ENCODE measurements at places on chromosomes 3 and 15.
A peak's percentile ranks its signal among the peaks of the same experiment; 100 is the strongest.

GRCh38 chr15:39756806-39757522 lies 25.7 kb downstream of the FSIP1 start:
- peak; percentile 51 for DNase-seq

GRCh38 chr3:172332256-172333041 lies 115.8 kb downstream of the GHSR start:
- peak; percentile 86 for DNase-seq

DNA sequence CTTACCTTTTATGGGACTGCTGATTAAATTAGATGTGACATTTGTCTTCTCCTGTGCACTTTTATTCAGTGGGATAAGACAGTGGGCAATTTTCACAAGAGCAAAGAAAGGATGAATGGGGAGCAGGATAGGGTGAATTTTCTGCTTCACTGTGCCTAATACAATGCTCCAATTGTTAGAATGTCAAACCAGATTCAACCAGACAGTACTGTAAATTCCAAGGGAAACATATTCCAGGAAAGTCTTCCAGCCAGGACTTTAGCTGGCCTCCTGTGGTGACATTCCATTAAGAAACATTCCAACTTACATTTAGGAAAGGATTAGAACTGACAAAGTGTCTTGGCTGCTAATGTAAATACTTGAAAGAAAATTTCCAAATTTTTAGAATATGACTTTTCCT lies 100.1 kb upstream of the PROK2 start:
- no peak for DNase-seq

DNA sequence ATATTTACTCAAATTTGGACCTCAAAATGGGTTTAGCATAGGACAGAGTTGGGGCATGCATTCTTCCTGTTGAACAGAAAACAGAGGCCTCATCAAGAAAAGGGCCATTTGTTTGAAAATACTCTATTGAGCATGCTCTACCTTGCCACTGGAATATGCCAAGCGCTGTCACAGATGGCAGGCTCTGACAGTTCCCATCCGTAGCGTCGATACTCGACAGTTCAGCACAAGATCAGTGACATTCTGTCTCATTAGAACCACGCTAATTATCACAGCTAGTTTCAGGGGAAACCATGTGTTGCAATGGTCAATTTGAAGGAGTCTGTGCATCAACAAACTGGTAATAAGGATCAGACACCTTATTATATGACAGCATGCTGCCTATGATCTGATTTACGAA lies 54.5 kb downstream of the SATB1 start:
- DNase-seq = no peak

- DNase-seq = no peak
Observed at GRCh38 chr15:88701561-88702095, 62.8 kb downstream of the ISG20 start.

DNA sequence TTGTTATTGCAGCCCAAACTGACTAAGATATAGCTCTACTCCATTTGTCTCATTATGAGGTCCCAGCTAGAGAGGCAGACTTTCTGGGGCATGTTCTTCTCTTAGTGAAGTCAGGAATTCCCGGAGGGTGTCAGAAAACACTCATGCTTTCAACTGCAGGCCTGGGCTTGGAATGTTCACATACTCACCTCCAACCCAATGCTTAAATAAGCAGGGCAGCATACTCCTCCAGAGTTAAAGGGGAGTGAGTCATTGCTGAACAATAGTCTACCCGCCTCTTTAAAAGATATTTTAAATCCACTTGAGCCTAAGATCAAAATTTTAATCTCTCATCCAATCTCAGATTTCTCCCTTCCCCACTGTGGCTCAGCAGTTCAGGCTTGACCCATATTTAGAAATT lies 167.8 kb upstream of the DPH6 start:
- DNase-seq = no peak

GRCh38 chr15:91385311-91385710 lies 285.3 kb downstream of the SV2B start:
- no peak for DNase-seq

GRCh38 chr3:61945657-61946056 lies 384.3 kb downstream of the PTPRG start:
- no peak for DNase-seq

GRCh38 chr15:69522361-69522760 lies 69.7 kb downstream of the RPLP1 start:
- DNase-seq = no peak

DNA sequence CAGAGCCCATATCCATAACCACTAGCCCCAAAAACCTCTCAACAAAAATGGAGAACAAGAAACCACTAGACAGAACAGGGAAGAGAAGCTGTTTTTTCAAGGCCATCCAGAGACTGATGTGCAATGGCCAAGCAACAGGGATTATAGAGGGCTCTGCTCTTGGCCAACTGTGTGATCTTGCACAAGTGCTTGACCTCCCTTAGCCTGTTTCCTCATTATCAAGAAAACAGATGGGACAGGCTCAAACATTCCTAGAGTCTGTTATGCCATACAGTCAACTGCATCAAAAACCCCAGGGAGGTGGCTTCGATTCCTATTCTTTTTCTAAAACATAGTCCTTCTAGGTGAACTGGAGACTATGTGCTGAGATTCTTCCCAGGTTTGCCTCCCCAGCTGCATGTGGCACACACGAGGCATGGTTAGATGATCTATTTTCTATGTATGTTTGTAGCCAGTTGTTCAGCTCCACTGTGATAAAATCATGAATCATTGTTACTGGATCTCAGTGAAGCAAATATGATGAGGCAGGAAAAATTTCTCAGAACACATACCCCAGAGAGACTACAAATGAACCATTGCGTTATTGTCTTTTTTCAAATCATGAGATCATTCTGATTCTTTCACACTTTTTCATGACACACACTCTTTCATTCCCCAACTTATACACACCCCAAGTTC lies 132.9 kb upstream of the TGFBR2 start:
- DNase-seq = no peak

DNA sequence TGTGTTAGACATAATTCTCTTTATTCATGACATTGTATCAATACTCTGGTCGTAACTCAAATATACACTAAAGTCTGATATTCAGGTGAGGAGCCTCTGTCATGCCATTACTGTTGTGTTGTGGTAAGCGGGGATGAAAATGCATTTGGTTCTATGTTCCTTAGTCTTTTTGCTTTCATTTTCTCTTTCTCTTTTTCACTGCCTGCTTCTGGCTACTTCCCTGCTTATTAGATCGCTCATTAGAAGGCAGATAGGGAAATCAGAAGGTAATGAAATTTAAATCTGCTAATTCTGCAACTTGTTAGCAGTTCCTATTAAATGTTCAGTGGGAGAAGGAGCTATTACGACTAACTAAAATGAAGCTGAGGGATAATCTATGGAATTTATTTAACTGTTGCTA lies 345.0 kb downstream of the GRM7 start:
- no peak for DNase-seq

GRCh38 chr15:68644083-68644904 lies 65.5 kb downstream of the CORO2B start:
- DNase-seq = no peak

GRCh38 chr15:89143503-89144162 lies 55.4 kb downstream of the ABHD2 start:
- DNase-seq = no peak

GRCh38 chr3:135762188-135762856 lies 203.2 kb upstream of the PPP2R3A start:
- DNase-seq = peak; percentile 34

DNA sequence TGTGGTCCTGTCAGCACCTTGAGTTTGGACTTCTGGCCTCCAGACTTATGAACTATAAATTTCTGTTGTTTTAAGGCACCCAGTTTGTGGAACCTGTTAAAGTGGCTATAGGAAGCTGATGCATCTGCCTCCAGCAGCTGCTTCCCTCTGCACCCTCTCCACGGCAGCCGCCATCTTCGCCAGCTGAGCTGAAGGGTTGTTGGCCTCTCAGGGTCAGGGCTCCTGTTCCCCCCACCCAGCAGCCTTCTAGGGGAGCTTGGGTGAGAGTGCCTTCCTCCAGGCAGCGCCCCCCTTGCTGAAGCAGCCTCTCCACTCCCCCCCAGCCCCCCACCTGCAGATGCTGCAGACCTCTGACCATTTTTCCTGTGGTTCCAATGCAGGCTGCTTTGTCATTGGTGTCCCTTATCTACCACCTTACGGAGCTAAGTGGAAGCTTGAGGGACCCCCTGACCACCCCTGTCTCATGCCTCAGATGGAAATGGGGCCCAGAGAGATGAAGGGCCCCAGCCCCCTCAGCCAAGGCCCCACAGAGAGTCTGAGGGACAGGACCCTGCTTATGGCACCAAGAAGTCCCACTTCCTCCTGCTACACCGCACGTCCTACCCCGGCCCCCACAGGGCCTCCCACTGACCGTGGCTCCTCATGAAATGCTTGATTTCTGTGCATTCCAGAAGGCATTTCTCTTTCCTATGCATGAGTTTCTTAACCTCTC lies 61.4 kb upstream of the TLE3 start:
- DNase-seq = no peak

- no peak for DNase-seq
Observed at GRCh38 chr15:51883271-51883837, 53.9 kb downstream of the TMOD3 start.

- DNase-seq = no peak
Observed at GRCh38 chr3:197421021-197421420, 122.6 kb upstream of the DLG1 start.

GRCh38 chr3:153313302-153313965 lies 151.4 kb downstream of the RAP2B start:
- no peak for DNase-seq

DNA sequence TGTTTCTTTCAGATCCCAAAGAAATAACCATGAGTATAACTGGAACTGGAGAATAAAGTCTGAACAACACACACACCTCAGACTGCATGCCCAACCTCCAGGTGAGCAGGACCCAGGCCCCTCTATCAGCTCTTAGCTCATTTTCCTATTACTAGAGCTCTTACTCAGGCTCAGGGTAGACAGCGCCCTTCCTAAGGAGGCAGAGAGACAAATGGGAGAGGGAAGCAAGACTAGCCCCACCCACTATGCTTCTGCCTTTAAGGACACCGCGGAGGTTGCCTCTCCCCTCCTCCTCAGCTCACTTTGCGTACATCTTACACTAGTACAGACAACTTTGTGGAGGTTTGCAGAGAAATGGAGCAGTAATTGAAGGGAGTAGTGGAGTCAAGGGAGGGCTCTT lies 44.0 kb upstream of the GLCE start:
- no peak for DNase-seq

DNA sequence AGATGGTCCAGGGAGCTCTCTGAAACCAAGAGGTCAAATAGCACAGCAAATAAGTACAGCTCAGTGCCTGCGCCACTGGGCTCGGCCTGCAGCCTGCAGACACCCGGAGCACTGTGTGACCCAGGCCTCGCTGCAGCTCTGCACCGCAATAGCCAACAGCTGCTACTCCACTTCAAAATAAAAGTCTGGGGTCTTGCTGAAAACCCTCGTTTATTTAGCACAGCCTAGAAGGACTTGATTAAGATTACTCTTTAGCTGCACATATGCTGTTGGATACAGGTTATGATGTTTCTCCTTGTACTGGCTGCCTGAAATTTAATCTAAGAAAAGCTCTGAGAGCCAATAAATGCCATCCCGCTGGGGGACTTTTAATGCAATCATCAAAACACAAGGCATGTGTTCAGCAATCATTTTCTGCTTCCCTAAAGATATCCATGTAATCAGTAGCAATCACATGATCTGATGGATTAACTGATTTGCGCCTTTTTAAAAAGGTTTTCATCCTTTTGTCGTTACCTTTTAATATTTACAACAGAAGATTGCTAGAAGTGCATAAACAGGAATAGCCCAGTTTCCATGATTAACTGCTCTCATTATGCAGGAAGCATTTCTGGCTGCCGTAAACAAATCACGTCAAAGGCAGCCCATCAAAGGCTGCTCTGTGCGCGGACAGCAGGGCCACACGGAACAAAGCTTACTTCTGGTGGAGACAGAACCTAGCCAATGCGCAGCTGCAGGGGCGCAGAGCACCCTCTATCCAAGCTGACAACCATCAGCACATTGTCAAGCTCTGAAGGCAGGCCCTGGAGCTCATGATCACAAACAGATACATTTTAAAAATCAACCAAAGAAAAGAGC lies 58.8 kb downstream of the CLASP2 start:
- DNase-seq = peak; percentile 85

DNA sequence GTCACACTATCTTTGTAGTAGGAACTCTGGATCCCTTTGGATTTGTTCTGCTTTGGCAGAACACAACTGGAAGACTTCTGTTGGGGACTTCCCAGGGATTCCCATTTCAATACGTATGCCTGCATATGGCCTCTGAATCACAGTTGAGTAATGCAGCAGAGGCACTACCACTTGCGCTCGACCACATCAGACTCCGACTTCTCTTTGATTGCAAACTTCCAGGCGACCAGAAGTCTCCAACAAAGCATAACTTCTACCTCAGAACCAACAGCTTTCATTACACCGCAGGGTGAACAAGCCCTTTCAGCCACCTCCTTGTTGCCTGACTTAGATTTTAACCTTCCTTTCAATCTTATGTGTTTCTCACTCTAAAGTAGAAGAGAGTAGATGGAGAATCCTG lies 924.4 kb downstream of the IGSF11 start:
- no peak for DNase-seq

DNA sequence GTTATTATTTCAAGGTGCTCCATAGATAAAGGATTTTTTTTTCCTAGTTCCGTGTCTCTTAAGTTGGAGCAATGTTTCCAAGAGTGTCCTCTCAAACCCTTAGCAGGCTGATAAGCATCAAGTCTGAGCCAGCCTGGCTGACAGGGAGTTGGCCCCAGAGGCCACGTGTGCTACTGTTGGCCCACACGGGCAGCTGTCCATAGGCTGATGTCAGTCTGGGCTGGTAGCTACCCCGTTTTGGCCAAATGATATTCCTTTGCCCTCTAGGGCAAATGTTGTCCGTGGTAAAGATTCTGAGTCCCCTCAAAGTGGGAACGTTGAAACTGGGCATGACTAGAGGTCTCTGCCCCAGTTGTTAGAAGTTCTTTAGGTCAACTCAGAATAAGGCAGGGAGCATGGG lies 99.4 kb downstream of the FLNB start:
- no peak for DNase-seq

DNA sequence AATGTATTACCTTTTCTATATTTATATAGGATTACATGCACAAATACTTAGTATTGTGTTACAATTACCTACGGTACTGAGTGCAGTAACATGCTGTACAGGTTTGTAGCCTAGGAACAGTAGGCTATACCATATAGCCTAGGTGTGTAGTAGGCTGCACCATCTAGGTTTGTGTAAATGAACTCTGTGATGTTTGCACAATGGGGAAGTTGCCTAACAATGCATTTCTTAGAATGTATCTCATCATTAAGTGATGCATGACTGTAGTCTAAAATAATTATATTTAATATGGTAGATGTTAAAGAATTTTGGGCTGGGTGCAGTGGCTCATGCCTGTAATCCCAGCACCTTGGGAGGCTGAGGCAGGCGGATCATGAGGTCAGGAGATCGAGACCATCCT lies 281.0 kb downstream of the KLF13 start:
- no peak for DNase-seq

- DNase-seq = no peak
Observed at GRCh38 chr3:112471596-112472325, 27.5 kb downstream of the BTLA start.

GRCh38 chr15:71252044-71252739 lies 136.9 kb downstream of the THSD4 start:
- peak; percentile 38 for DNase-seq

All from testis (tissue), 5 donors.